NCI-H82 (cell line): ENCODE measurements at places on chromosomes 4 and X.

DNA sequence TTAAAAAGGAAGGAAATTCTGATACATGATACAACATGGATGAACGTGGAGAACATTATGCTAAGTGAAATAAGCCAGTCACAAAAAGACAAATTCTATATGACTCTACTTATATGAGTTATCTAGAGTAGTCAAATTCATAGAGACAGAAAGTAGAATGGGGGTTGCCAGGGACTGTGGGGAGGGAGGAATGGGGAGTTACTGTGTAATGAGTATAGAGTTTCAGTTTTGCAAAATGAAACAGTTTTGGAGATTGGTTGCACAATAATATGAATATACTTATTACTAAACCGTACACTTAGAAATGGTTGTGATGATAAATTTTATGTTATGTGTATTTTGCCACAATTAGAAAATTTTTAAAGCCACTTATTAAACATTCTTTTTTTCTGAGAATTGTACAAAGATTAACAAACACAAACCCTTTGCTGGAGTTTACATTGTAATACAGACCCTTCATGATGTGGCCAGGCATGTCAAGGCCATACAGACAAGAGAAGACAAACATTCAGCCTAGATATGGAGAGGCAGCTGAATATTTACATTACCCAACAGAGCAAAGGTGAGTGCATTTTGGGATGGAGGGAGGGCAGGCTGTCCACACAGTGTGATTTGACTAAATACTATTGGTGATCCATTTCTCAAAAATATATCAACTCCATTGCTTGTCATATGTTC lies 21.2 kb upstream of the GPC3 start:
- DNase-seq: no peak

GRCh38 chrX:45070116-45071007 lies 130.3 kb downstream of the DIPK2B start:
- peak; percentile 34 for DNase-seq

DNA sequence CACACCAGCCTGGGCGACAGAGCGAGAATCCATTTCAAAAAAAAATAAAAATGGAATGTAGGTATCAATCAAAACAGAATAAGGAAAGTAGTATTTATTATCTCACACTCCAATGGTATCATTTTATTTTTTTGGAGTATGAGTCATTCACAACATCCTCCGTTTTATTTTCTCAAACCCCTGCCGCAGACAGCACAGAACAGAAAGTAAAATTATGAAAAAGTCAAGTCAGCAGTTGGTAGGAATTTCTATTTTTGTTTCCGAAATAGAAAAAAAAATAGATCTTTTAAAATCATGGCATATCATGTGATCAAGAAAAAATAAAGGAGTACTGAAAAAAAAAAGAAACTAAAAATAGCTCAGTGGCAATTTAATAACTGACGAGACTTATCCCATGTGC lies 490.7 kb upstream of the TENM3 start:
- DNase-seq: no peak

DNA sequence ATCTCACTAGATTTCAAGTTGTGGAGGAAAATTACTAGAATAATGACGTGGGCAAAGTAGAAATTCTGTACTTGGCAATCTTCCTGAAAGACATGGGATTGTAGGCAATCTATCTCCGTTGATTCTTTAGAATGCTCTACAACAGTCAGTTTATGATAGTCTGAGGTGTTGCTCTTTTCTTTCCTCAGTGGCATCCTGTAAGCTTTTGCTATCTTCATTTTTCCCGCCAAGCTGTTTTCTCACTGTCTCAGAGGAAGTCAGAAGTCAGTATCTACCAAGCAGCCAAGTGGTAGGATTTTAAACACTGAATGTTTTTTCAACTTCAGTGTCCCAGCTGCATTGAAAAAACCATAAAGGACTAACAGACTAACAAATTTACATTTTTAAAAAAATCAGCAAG lies 23.7 kb downstream of the PCDH7 start:
- DNase-seq: no peak

GRCh38 chr4:65521666-65522065 lies 148.6 kb downstream of the EPHA5 start:
- no peak for DNase-seq

DNA sequence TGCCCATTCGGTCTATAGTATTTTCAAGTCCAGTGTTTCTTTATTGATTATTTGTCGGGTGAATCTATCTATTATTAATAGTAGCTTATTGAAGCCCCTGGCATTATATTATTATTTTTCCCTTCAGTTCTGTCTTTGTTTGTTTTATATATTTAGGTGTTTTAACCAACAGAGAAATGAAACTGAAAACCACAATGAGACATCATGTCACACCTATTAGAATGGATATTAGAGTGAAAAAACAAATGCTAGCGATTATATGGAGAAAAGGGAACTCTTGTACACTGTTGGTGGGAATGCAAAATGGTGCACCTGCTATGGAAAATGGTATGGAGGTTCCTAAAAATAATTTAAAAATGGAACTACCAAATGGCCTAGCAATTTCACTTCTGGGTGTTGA lies 272.5 kb downstream of the ADAM29 start:
- no peak for DNase-seq

GRCh38 chrX:70436343-70436742 lies 8.3 kb upstream of the DLG3 start:
- peak; percentile 84 for DNase-seq

GRCh38 chr4:64001229-64001898 lies 407.9 kb downstream of the TECRL start:
- DNase-seq: no peak

DNA sequence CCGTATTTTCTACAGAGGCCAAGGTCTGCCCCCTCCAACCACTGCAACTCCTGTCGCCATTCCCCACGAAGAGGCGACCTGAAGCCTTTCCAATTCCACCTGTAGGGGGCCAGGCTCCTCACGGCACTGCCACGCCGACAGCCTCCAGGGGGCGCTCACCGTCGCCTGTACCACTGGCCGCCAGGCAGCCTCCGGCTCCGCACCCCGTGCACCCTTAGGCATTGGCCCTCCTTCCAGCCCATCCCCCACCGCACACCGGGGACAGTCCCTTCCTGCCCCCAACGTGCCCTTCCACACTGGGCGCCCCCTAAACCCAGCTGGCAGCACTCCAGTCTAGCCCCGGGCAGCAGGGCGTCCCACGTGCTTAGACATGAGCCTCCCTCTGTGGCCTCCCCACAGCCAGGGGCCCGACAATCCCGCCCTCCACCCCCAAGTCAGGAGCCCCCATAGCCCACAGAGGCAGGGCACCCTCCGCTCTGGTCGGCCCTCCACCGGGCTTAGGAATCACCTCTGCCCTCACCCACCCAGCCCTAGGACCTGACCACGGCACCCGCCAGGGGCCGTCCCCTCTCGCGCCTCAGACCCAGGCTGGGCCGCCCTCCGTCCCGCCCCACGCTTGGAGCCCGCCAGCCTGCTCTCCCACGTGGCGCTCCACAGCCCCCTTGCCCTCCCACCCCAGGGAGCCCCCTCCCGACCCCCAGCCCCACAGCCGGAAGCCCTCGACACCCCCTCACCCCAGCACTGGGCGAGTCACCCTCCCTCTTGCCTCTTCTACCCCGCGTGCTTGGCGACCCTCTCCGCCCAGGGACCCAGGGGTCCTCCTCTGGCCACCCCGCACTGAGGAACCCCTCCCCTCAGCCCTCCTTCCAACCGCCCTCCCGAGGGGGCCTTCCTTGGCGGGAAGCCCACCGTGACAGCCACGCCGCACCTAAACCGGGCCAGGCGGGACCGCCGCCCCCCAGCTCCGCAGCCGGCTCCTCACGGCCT lies 711 bp downstream of the PNMA6E start:
- peak; percentile 72 for DNase-seq

GRCh38 chr4:42070463-42070862 lies 80.1 kb downstream of the SLC30A9 start:
- DNase-seq: peak; percentile 3

GRCh38 chrX:22203186-22203585 lies 69.5 kb upstream of the CBLL2 start:
- peak; percentile 83 for DNase-seq

GRCh38 chrX:134764202-134764785 lies 106.0 kb upstream of the PLAC1 start:
- peak; percentile 74 for DNase-seq

- DNase-seq: no peak
Measured at GRCh38 chrX:42776195-42776594, 1.8 kb downstream of the PPP1R2C start.

DNA sequence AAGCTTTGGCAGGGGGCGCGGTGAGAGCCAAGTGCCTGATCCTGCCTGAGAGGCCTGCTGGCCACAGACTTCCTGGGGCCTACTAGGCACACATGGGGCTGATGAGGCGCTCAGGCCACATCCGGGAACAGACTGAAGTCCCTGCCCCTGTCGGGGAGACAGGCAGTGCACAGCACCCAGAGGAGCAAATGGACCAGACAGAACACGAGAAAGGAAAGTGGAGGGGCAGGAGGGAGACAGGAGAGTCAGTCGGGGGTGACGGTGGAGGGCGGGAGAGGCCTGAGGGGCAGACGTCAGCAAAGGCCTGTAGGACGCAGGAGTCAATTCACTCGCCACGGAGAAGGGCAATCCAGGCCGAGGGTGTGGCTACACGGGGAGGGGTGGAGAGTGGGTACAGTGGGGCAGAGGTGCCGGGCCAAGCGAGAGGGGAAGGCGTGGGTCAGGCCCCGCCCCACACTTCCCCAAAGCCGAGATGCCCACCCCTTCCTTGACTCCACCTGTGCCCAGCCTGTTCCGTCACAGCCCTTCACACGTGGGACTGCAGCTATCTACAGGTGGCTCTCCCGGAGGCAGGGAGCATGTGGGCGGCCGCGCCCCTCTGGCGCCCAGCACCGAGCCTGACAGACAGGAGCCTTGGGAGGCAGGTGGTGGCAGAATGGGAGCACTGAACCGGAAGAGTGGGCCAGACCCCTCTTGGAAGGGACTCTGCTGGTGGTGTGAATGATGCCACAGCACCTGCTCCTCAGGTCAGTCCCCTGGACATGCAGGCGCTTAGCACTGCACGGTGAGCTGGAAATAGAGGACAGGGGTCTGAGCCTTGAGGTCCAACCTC lies 20.5 kb downstream of the NOP14 start:
- no peak for DNase-seq

- no peak for DNase-seq
Measured at GRCh38 chrX:97126020-97126419, 242.3 kb downstream of the RPA4 start.
